NCI-H446 treated with DMSO at 0.1 percent for 48 hours (cell line): ENCODE measurements at places on chromosomes 3 and 15.

DNA sequence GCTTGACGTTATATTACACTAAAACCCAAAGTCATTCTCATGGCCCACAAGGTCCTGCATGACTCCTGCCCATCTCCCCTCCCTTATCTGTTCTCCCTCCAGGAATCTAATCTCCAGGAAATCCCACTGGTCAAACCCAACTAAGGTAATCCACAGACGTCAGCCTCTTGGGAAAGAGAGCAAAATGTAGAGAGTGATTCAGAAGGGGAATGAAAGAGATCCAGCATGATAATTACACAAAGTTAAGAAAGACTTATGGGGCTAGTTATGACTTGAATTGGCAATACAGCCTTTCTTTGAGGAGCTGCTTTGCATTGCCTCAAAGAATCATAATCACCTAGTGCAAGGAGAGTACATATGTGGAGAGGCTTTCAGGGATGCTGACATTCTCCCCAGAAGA lies 137.8 kb upstream of the MYRIP start:
- DNase-seq: no peak

DNA sequence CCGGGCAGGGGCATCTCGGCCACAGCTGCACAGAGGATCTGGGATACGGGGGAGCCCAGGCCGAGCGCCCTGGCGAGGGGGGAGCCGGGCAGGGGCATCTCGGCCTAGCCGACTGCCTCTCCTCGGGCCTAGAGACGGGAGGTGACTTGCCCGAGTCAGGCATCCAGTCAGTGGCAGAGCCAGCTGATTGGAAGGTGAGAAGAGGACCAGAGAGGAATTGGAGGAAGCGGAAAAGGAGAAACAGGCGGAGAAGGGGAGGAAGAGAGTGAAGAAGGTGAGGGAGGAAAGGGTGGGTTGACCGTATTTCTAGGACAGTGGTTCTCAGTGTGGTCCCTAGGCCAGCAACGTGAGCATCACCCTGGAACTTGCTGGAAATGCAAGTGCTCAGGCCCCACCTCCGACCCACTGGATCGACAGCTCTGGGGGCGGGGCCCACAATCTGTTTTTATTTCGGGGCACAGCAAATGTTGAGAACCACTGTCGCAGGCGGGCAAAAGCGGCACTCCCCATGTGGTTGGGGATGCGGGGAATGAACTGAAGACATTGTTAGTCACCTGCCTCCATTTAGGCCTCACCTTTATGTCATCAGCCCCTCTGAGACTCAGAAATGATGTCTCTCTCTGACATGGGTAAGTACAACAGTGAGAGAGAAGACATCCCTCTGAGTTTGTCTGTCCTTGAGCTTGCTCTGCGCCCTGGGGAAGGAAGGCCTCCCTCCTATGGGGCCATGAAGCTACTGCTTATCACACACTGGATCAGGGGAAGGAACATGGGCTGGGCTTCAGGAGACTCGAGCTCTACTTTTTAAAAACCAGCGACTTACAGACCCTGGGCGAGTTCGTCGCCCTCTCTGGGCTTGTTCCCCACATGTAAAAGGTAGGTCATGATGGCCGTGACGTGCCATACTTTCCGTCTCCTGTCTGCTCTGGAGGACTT lies 1.0 kb upstream of the MELTF start:
- DNase-seq: no peak

GRCh38 chr3:101466465-101467309 lies 46.3 kb downstream of the SENP7 start:
- DNase-seq: no peak

DNA sequence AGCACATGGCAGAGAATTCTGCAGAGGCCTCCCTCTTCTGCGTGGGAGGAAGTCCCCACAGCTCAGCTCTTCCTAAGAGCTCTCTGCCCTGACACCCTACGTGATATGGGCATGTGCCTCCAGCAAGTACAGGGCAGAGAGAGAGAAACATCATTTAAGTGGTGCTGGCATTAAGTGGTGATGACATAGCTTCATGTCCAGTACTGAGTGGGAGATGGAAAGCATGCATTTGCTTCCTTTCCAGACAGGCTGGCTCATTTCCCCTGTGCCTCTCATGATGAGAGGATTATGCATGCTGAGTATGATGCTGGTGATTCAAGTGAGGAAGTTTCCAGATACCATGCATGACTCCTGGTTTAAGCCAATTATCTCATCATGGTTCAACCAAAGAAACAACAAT lies 26.9 kb downstream of the BFSP2 start:
- no peak for DNase-seq

GRCh38 chr3:27570421-27571106 lies 86.4 kb upstream of the SLC4A7 start:
- DNase-seq: no peak

- DNase-seq: no peak
Observed at GRCh38 chr15:68340726-68341671, 63.5 kb downstream of the FEM1B start.

DNA sequence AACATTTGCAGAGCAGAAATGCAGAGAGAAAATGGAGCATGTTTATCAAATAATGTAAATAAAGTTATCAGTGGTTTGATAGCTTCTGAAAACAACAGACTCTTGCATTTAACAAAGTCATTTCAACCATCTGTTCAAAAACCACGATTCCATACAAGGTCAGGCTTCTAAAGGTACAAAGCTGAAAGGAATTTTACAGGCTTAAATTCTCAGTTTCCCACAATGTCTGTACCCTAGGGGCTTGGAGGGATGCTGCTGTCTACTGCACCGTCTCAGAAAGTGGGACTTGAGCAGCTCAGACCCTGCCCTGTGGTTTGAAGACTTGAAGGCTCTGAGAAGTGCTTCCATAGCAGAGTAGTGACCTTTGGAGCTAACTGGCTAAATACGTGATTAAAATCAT lies 30.4 kb upstream of the TM4SF1 start:
- DNase-seq: no peak

GRCh38 chr3:165545059-165545458 lies 292.2 kb downstream of the BCHE start:
- DNase-seq: no peak

GRCh38 chr3:4464576-4464975 lies 2.5 kb downstream of the SUMF1 start:
- no peak for DNase-seq

GRCh38 chr15:73624530-73624929 lies 8.7 kb downstream of the NPTN start:
- DNase-seq: no peak

DNA sequence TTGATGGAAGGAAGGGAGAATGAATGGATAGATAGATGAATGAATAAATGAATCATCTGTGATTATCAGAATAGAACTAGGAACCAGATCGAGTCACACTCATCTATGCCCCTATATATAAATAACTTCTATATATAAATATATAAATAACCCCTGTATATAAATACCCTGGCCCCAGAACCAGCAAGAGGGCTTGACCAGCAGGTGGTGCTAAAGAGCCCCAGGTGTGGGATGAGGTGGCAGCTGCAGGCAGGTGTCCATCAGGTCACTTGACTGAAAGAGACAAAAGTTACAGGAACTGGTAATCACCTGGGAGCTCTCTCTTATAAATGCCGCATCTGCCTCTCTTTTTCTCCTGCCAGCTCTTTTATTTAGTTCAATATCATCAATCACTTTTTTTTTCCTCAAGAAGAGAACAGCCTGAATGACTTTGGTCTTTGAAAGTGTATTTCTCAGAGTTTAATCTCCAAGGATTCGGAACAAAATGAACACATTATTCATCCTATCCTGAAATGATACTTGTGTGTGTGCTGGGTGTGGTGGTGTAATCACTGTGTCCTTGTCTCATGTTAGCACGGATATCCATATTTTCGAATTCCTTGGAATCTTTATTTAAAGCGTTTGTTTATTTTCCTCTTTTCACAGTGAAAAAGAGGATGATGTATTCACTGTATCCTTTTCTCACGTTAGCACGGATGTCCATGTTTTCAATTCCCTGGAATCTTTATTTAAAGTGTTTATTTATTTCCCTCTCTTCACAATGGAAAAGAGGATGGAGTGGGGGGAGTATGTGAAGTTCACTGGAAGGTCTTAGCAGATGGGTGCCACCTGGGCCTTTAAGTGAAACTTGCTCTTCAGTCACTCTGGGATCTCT lies 35.4 kb upstream of the ATG7 start:
- no peak for DNase-seq

- DNase-seq: peak; percentile 10
Observed at GRCh38 chr15:101088788-101089578, 162.9 kb downstream of the CHSY1 start.

- DNase-seq: no peak
Observed at GRCh38 chr15:63686351-63686750, 89.2 kb downstream of the FBXL22 start.

- DNase-seq: no peak
Observed at GRCh38 chr3:124882816-124883747, 4.1 kb downstream of the ITGB5 start.

- DNase-seq: peak; percentile 16
Observed at GRCh38 chr3:136792556-136793330, 26.2 kb upstream of the SLC35G2 start.

GRCh38 chr15:51444807-51445206 lies 103.4 kb downstream of the GLDN start:
- DNase-seq: no peak

- no peak for DNase-seq
Observed at GRCh38 chr3:194093842-194094241, 42.1 kb upstream of the HES1 start.

DNA sequence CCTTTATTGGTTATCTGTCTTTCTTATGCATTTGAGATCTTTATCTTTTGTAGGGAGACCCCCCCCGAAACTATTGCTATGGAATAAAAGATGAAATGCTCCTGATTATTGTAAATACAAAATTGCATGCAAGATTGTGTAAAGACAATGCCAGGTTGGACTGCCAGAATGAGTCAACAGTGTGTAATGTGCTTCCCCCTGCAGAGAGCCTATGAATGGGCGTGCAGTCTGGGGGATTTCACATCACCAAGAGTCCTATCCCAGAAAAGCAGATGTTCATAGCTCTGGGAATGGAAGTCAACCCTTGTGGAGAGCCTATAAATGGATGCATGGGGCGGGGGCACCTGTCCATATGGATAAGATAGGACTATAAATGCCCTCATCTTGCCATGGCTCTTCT lies 584.3 kb downstream of the NSUN3 start:
- DNase-seq: no peak

DNA sequence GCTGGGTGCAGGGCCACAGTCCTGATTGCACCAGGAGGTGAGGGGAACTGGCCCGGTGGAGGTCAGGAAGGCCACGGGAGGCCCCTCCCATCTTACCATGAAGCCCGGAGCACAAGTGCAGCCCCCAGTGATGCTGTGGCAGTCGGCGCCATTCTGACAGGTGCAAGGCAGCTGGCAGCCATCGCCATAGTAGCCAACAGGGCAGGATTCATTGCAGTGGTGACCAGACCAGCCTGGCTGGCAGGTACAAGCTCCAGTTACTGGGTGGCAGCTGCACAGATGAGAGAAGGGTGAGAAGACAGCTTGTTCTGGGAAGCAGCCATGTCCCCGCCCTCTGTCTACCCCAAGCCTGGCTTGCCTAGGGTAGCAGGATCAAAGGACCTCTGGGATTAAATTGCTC lies 88.2 kb downstream of the RAB11A start:
- no peak for DNase-seq

- DNase-seq: no peak
Observed at GRCh38 chr3:51190827-51191226, 194.3 kb upstream of the MANF start.

- DNase-seq: no peak
Observed at GRCh38 chr3:76841747-76842146, 198.2 kb upstream of the ROBO2 start.

DNA sequence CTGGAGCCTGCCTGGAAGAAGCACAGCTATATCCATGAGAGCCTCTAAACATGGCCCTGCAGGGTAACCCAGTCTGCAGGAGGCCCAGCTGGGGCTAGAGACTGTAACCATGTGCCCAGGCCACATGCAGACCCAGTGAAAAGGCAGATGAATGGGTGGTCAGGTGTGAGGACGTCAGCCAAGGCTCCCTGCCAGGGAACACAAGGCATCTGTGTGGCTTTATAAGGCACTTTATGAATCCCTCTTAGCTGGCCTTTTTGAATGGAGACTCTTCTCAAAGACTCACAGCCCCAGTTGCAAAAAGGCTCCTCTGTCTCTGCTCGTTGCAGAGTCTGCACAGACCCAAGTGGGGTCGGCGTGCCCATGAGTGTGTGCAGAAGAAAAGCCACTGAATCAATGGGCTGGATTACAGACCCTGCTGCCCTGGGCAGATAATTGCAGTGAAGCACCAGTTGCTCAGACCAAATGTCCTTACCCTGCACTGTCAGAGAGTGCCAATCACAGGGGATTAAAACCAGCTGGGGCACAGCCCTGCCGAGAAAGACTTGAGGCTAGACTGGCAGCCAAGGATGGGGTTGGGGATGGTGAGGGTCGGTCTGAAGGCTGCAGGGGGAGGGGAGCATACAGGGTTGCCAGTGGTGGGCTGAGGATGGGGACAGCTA lies 154.2 kb downstream of the RAB11A start:
- no peak for DNase-seq

DNA sequence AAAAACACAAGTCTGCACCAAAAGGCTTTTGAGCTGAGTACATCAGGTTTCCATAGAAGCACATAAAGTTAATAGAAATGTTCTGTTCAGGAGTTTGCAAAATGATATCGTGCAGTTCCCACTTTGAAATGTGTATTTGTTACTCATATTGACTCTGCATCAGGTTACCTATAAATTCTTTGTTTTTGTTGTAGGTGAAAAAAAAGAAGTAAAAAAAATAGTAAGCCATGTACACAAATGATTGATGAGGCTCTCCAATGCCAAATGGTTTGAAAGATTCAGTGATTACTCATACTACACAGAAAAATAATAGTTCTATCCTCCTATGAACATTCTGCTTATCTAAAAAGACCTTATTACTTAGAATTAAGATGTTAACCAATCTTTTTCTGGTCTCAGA lies 287.3 kb upstream of the MME start:
- no peak for DNase-seq

GRCh38 chr3:55159016-55159415 lies 231.2 kb upstream of the LRTM1 start:
- DNase-seq: no peak

DNA sequence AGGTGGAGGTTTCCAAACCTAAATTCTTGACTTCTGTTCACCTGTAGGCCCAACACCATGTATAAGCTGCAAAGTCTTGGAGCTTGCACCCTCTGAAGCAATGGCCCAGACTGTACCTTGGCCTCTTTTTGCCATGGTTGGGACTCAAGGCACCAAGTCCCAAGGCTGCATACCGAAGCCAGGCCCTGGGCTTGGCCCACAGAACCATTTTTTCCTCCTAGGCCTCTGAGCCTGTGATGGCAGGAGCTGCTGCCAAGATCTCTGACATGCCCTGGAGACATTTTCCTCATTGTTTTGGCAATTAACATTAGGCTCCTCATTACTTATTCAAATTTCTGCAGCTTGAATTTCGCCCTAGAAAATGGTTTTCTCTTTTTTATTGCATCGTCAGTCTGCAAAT lies 297.9 kb downstream of the OXSM start:
- DNase-seq: no peak

- DNase-seq: no peak
Observed at GRCh38 chr3:72722930-72723726, 125.1 kb downstream of the SHQ1 start.

DNA sequence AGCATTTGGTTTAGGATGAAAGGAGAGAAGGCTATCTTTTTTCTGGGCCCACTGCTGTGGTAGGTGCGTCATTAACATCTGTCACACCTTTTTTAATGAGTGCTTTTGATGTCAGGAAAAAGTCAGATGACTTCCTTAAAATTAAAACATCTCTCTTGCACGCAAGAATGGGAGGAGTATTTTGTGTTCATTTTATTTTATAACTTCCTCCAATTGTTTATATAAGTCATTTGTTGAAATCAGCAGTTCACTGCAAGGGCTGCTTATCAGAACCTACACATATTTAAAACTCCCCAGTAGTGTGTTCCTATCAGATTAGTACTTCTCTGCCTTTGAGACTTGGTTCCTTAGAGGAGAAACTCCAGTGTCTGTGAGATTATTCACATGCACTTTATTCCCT lies 143.8 kb downstream of the NEO1 start:
- no peak for DNase-seq
